Chondrocyte (in vitro differentiated cells): ENCODE measurements at places on chromosomes 1 and 21. TPM values are rescaled to one million over a fixed set of nuclear protein-coding genes. Genes with fewer than 3 reads are reported as not detected.

GRCh38 chr1:203592156-203592555 lies 34.5 kb upstream of the ATP2B4 start:
- DNase-seq = no peak

GRCh38 chr1:9843576-9843945 lies 19.8 kb upstream of the CLSTN1 start:
- peak; percentile 81 for DNase-seq

- DNase-seq = no peak
These were observed 19.8 kb upstream of the UAP1 start for GRCh38 chr1:162541619-162542141.

DNA sequence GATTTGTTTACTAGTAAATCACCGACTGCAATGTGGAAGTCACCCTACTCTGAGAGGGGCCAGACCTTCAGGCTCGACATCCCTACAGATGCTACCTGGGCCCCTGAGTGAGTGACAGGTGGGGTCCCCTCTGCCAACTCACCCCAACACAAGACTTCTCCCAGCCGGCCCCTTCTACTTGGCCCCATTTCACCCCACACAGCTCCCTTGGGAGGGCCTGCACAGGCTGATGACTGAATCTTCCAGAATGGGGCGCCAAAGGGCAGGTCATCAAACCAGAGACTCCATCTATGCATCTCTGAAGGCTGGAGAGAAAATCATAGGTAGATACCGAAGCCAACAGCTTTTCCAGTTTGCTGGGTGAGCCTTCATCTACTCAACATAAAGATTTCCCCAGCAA lies 9.4 kb upstream of the S100A8 start:
- no peak for DNase-seq

- DNase-seq = no peak
These were observed 51.1 kb downstream of the HSF2BP start for GRCh38 chr21:43608225-43608624.

DNA sequence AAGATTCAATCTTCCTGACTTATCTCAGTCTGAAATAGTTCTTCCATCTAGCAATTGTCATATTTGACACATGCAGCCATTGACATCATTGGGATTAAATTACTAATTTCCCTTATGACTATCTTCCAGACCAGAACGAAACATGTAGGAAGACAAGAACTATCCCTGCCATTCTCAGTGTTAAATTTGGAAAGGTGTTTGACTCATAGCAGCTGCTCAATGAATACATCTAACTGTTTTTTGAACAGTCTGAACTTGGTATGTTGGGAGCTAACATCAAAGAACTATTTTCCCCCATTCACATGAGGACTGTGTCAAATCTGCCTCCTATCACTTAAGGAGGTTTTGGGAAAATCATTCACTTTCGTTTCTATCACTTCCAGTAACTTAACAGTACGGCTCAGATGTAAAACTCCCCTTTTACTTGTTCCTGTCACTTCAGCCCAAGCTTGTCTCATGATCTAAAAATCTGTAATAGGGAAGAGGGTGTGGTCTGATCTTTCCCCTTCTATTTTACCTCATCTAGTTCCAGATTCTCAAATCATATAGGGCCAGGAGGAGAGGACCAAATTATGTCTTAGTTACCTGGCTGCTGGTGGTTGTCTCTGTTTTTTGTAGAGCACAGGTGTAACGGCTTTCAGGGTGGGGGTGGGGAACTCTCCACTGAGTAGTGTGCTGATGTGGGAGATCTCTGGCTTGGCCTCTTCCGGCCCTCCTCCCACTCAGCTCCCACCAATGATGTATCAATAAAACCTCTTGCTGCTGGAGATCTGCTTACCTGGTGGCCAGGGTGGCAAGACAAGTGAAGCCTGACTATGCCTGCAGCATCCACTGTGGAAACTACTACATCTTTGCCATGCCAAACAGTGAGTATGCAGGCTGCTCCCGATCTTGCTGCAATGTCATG lies 26.2 kb upstream of the SLAMF1 start:
- DNase-seq = no peak

- DNase-seq = no peak
These were observed 30.0 kb downstream of the HIVEP3 start for GRCh38 chr1:41888756-41889155.

- no peak for DNase-seq
These were observed 19.4 kb downstream of the MECR start for GRCh38 chr1:29211086-29212030.

DNA sequence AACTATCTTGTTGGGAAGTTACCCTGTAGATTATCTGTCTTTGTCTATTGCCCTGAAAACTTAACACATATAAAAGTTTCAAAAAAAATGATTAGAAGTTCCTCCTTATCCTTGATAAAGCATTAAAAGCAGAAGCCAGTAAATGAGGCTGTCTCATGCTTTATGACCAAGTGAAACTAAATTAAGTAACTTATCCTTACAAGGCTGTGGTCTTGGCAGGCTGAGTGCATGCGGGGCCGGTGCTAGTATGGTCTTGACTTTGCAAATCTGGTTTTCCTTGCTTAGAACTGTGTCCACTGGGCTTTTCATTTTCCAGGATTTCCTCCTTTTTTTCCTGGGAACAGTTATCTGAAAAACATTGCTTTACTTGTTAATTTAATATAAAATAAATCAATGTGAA lies 43.1 kb downstream of the PCNX2 start:
- DNase-seq = no peak

- DNase-seq = no peak
These were observed 20.1 kb downstream of the DISP3 start for GRCh38 chr1:11498956-11499594.

DNA sequence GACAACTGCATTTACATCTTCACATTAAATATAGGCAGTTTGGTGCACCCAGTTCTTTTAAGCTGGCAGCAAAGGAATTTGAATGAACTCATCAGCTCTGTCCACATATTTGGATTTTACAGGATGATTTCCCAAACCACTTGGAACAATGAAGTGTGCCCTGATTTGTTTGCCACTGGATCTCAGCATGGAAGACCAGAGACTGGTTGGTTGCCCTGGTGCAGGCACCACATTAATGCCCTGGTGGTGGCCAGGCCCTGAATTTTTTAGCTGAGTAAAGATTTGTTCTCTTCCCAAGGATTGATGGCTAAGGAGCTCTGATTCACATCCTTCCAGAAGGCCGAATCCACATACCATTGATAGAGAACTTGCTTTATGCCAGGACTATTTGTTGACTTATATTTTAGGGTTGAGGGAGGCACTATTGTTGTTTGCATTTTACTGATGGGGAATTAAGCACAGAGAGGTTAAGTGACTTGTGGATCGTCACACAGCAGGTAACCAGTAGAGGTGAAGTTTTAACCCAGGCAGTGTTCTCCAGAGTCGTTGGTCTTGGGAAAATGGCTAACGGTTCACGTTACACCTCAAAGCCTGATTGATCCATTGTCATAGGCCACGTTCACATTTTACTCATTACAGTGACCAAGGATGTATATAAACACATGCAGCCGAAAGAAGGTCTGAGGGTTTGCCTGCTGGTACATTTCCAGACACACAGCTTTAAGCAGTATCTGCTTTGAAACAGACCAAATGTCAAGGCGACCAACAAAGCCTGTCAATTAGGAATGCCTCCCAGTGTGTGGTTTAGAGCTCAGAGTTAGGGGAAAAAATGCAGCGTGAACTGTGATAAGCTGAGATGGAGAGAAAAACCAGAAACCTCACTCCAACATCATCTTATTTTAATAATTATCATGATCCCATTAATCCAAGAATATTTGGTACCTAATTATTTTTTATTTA lies 50.7 kb downstream of the KAZN start:
- DNase-seq = no peak

GRCh38 chr1:245579881-245580280 lies 425.1 kb downstream of the KIF26B start:
- no peak for DNase-seq

DNA sequence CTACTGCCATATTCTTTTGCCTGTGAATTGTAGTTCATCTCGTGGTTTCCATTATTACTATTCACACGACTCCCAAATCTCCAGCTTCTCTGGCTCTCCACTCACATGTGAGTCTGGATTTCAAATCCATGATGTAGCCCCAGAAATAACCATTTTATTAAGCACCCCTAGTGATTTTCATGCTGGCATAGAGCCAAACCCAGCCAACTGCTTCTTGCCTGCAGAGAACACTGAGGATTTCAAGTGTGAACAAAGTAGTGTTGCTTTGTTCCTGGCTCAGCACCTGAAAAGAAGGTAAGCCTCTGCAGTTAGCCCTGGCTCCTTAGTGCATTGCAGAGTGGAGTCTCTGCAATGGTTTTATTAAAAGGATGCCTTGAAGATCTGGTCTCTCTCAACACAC lies 25.9 kb downstream of the UTP25 start:
- DNase-seq = no peak

DNA sequence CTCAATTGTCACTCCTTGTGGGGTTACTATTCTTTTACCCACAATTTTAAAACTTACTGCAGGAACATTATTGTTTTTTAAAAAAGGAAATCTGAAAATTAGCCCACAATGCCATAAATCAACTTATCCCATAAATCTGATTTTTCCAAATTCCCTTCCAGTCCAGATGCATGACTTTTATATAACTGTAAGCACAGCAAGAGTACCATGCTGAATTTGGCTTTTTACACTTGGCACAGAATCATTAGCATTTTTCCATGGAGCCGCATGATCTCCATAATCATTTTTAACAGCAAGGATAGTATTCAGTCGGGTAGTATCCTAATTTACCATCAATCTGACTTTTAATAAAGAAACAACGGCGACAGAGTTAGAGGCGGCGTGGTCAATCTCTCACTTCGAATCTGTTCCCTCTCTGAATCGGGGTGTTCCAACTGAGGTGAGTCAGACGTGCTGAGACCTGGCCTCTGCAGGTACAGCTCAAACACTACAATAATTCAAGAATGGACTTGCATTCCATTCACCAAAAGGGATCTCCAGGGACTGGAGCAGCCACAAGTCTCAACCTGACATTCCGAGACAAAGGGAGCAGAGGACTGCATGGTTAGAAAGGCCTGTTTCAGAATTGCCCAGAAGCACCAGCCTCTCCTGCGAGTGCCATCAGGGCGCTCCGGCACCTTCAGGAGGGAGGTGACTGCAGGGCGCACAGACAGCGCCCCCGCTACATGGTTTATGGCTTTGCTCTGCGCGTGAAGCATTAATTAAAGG lies 48.9 kb downstream of the SLC66A1 start:
- no peak for DNase-seq

- no peak for DNase-seq
These were observed 391 bp upstream of the KIAA1614 start for GRCh38 chr1:180912211-180912800.

DNA sequence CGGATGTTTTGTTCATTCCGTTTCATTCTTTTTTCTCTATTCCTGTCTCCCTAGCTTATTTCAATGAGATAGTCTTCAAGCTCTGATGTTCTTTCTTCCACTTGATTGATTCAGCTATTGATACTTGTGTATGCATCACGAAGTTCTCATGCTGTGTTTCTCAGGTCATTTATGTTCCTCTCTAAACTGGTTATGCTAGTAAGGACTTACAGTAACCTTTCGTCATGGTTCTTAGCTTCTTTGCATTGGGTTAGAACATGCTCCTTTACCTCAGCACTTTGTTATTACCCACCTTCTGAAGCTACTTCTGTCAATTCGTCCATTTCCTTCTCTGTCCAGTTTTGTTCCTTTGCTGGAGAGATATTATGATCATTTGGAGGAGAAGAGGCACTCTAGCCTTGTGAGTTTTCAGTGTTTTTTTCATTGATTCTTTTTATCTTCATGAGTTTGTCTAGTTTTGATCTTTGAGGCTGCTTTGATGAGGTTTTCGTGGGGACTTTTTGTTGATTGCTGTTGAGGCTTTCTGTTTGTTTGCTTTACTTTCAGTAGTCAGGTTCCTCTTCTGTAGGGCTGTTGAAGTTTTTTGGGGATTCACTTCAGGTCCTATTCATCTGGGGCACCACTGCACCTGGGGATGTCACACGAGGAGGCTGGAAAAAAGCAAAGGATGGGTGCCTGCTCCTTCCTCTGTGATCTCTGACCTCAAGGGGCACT lies 496.9 kb upstream of the LRRC7 start:
- no peak for DNase-seq

DNA sequence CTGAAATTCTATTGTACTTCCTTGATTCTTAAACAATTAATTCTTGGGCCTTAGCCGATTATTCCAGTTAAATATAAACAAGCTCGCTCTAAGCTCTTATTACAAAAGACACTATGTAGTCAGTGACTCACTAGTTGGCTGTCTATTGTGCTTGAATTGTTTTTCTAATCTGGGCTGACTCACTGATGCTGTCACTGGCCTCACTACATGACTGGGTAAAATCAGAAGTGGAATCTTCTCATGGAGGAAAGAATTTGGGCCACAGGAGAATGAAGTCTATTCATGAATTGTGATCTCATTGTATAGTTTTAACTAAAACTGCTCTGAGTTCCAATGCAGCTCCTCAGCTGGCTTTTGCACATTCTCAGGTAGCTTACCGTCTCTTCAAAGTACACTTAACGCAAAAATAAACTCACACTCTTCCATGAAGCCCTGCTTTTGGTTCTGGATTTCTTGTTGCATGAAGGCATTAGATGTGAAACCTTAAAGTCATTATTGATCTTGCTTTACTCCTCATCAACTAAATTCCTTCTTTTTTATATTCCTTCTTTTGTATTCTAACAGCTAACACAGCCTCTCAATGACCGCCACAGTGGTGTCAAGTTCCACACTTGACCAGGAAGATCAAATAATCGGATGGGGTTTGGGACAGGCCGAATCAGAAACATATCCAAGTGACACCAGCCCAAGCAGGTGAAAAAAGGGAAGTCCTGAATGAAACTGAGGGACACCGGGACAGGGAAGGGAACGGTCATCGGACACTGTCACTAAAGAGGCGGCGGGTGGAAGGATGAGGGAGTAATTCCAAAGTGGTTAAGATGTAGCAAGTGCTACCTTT lies 80.9 kb upstream of the LBR start:
- DNase-seq = no peak

- DNase-seq = no peak
These were observed 6.5 kb downstream of the LGR6 start for GRCh38 chr1:202200112-202200548.

GRCh38 chr1:96116731-96117130 lies 604.9 kb upstream of the PTBP2 start:
- no peak for DNase-seq

TOMM40L gene
- total RNA-seq = 9.4 to 15.8 TPM (median 10.0 TPM) in 3 replicates

NTMT2 gene
- not detected in 3 replicates for total RNA-seq

FNBP1L gene
- total RNA-seq = 46.8 to 48.3 TPM (median 47.3 TPM) in 3 replicates

KLF17 gene
- total RNA-seq = 0.18 TPM in 1 of 3 replicates, not detected in the others

PPFIA4 gene
- 6.0 to 16.3 TPM (median 14.7 TPM) in 3 replicates for total RNA-seq

NES gene
- 6.0 to 11.6 TPM (median 6.9 TPM) in 3 replicates for total RNA-seq

PADI2 gene
- total RNA-seq = 20.9 to 74.9 TPM (median 72.6 TPM) in 3 replicates

CNKSR1 gene
- 0.18 to 0.80 TPM (median 0.58 TPM) in 3 replicates for total RNA-seq

CFHR4 gene
- total RNA-seq = not detected in 3 replicates

NUP210L gene
- total RNA-seq = 0.19 TPM in 1 of 3 replicates, not detected in the others

PTPRU gene
- total RNA-seq = 12.6 to 20.7 TPM (median 14.8 TPM) in 3 replicates

WDR64 gene
- 0.17 TPM in 1 of 3 replicates, not detected in the others for total RNA-seq

KIRREL1 gene
- total RNA-seq = 159 to 166 TPM (median 165 TPM) in 3 replicates

ITLN2 gene
- total RNA-seq = not detected in 3 replicates

OR2L13 gene
- not detected in 3 replicates for total RNA-seq

HTR1D gene
- total RNA-seq = 2.1 to 3.7 TPM (median 2.3 TPM) in 3 replicates

BCAN gene
- total RNA-seq = 1.3 TPM in 1 of 3 replicates, not detected in the others

IFNLR1 gene
- total RNA-seq = 0.12 to 0.22 TPM in 2 of 3 replicates, not detected in the other

IRF6 gene
- 0.13 to 0.25 TPM in 2 of 3 replicates, not detected in the other for total RNA-seq
